ENCODE measurements at places on chromosomes 4 and X.

- DNase-seq = no peak
Observed at GRCh38 chr4:11355226-11355625, 73.5 kb downstream of the HS3ST1 start.

DNA sequence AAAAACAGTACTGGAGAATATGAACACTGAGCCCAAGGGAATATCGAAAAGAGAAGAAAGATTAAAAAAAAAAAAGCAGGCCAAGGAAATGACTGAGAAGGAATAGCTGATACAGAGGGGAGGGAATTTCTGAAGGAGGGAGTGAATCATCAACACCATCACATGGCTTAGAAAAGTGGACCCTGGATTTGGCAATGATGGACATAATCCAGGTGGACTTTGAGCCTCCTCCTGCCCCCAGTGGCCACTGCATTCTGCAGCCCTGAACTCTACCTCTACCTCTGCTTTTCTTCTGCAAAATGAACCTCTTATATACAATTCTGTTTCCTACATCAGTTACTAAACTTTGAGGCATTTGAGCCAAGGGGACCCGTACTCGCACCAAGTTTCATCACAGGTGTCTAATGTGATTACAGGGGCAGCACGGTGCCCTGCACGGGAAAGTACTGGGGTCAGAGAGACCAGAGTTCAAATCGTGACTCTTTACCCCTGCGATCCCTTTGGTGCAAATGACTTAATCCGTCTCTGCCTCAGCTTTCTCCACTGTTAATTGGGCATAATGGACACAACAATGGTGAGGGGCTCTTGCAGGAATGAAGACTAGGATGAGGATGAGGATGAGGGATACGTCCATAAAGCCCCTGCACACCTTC lies 1.1 kb downstream of the OCIAD2 start:
- no peak for DNase-seq

DNA sequence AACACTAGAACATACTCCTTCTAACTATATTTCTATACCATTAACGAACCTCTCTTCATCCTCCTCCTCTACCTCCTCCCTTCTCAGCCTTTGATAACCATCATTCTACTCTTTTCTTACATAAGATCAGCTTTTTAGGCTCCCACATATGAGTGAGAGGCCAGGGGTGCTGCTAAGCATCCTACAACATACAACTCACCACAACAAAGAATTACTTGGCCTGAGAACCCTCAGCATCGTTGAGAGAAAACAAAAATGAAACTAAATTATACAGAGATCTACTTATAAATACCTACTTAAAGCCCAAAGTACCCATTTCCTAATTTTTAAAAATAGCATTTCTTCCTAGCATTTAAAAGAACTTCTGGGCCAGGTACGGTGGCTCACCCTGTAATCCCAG lies 77.7 kb downstream of the CC2D2A start:
- no peak for DNase-seq

- DNase-seq = no peak
Observed at GRCh38 chr4:149972407-149972806, 105.8 kb upstream of the DCLK2 start.

- DNase-seq = no peak
Observed at GRCh38 chr4:150327262-150327780, 249.1 kb downstream of the DCLK2 start.

Data from stimulated activated CD8-positive, alpha-beta memory T cell treated with anti-CD3 and anti-CD28 coated beads, Interleukin-7, amount 100 ng/mL, for 24 hours (primary cell).